ENCODE measurements at places on chromosomes 4 and X. TPM values are rescaled to one million over a fixed set of nuclear protein-coding genes. Genes with fewer than 3 reads are reported as not detected.

GRCh38 chr4:172134521-172134920 lies 321.3 kb downstream of the GALNTL6 start:
- no peak overlapping the region for H3K27ac ChIP-seq
- H3K4me3 ChIP-seq: no peak overlapping the region
- no peaks in the 10 kb centered on the region for H3K27me3 ChIP-seq
- H3K36me3 ChIP-seq: no peaks in the 10 kb centered on the region

DNA sequence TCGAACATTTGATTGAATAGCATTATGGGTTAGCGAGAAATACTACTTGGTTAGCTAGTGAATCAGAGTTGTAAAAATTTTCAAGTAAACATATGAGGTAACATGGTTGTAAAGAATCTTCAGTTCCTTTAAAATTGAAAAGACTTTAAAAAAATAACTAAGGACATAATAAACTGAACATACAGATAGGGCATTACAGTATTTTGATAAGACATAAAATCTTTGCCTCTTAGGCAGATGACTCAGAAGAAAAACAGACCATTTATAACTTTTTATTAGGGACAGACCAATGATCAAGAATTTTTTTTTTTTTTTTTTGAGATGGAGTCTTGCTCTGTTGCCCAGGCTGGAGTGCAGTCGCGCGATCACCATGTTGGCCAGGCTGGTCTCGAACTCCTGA lies 43.1 kb downstream of the PNMA5 start:
- no peaks in the 10 kb centered on the region for H3K36me3 ChIP-seq
- H3K27ac ChIP-seq: no peak overlapping the region
- no peaks in the 10 kb centered on the region for H3K27me3 ChIP-seq
- no peak for DNase-seq
- no peaks in the 10 kb centered on the region for H3K4me1 ChIP-seq

GRCh38 chr4:151940291-151940690 lies 179.5 kb upstream of the GATB start:
- peak; percentile 62 for DNase-seq
- no peaks in the 10 kb centered on the region for H3K27me3 ChIP-seq
- no peak overlapping the region for H3K27ac ChIP-seq
- no peak overlapping the region for H3K4me3 ChIP-seq

DNA sequence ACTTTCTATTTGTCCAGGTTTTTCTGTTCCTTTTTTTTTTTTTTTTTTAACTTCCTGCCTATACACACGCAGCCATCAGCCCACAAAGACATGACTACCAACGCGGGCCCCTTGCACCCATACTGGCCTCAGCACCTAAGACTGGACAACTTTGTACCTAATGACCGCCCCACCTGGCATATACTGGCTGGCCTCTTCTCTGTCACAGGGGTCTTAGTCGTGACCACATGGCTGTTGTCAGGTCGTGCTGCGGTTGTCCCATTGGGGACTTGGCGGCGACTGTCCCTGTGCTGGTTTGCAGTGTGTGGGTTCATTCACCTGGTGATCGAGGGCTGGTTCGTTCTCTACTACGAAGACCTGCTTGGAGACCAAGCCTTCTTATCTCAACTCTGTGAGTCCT lies 2.1 kb downstream of the EBP start:
- peaks cover 6% of the 10 kb centered on the region for H3K36me3 ChIP-seq
- H3K27ac ChIP-seq: no peak overlapping the region
- no peaks in the 10 kb centered on the region for H3K27me3 ChIP-seq

DNA sequence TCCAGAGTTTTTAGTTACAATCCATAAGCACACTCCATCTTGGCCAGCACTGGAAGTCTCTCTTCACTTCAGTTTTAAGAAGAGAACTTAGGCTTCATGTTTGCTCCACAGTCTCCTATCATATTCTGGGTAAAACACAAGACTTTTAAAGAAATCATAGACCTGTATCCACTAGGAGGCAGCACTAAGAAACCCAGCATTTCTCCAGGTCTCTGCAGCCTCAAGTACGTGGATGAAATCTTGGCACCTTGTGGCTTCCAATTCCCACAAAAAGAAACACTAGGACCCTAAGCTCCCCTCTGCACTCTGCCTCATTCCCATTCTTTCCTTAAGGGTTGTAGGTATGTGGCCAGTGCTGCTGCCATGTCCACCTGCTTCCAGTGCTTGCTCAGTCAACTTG lies 367.3 kb upstream of the CASK start:
- no peaks in the 10 kb centered on the region for H3K36me3 ChIP-seq
- no peak overlapping the region for H3K4me3 ChIP-seq
- no peaks in the 10 kb centered on the region for H3K27me3 ChIP-seq

DNA sequence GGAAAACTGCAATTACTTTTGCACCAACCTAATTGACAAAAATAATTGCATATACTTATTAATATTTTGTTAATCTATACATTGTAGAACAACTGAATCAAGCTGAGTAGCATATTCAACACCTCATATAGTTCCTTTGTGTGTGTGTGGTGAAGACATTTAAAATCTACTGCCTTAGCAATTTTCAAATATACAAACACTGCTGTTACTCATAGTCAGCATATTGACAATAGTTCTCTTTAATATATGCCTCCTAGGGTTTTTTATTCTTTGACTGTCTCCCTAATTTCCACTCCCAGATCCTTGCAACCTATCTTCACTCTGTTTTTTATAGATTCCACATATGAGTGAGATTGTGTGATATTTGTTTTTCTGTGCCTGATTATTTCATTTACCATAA lies 426.8 kb downstream of the PPARGC1A start:
- H3K27me3 ChIP-seq: no peaks in the 10 kb centered on the region
- no peak for DNase-seq
- H3K36me3 ChIP-seq: no peaks in the 10 kb centered on the region
- no peak overlapping the region for H3K4me3 ChIP-seq
- no peaks in the 10 kb centered on the region for H3K4me1 ChIP-seq
- H3K27ac ChIP-seq: no peak overlapping the region

GRCh38 chr4:99723612-99724011 lies 66.0 kb upstream of the C4orf54 start:
- H3K4me3 ChIP-seq: no peak overlapping the region
- no peak for DNase-seq
- no peaks in the 10 kb centered on the region for H3K36me3 ChIP-seq
- peaks cover 16% of the 10 kb centered on the region for H3K4me1 ChIP-seq

GRCh38 chr4:101211146-101211553 lies 136.2 kb downstream of the PPP3CA start:
- no peaks in the 10 kb centered on the region for H3K36me3 ChIP-seq
- no peak overlapping the region for H3K4me3 ChIP-seq
- H3K4me1 ChIP-seq: peaks cover 29% of the 10 kb centered on the region
- H3K27ac ChIP-seq: no peak overlapping the region
- DNase-seq: no peak
- H3K27me3 ChIP-seq: no peaks in the 10 kb centered on the region

- H3K27me3 ChIP-seq: no peaks in the 10 kb centered on the region
- no peak overlapping the region for H3K4me3 ChIP-seq
- no peaks in the 10 kb centered on the region for H3K36me3 ChIP-seq
- H3K4me1 ChIP-seq: no peaks in the 10 kb centered on the region
- no peak for DNase-seq
- no peak overlapping the region for H3K27ac ChIP-seq
These were observed 15.7 kb upstream of the TET2 start for GRCh38 chr4:105130945-105131344.

GRCh38 chrX:132712350-132712749 lies 223.5 kb upstream of the MBNL3 start:
- H3K27ac ChIP-seq: no peak overlapping the region
- H3K27me3 ChIP-seq: no peaks in the 10 kb centered on the region
- H3K36me3 ChIP-seq: no peaks in the 10 kb centered on the region
- H3K4me3 ChIP-seq: no peak overlapping the region

GRCh38 chr4:98092833-98093439 lies 50.3 kb downstream of the STPG2 start:
- no peaks in the 10 kb centered on the region for H3K27me3 ChIP-seq
- DNase-seq: no peak
- no peak overlapping the region for H3K4me3 ChIP-seq
- H3K36me3 ChIP-seq: no peaks in the 10 kb centered on the region
- no peaks in the 10 kb centered on the region for H3K4me1 ChIP-seq

DNA sequence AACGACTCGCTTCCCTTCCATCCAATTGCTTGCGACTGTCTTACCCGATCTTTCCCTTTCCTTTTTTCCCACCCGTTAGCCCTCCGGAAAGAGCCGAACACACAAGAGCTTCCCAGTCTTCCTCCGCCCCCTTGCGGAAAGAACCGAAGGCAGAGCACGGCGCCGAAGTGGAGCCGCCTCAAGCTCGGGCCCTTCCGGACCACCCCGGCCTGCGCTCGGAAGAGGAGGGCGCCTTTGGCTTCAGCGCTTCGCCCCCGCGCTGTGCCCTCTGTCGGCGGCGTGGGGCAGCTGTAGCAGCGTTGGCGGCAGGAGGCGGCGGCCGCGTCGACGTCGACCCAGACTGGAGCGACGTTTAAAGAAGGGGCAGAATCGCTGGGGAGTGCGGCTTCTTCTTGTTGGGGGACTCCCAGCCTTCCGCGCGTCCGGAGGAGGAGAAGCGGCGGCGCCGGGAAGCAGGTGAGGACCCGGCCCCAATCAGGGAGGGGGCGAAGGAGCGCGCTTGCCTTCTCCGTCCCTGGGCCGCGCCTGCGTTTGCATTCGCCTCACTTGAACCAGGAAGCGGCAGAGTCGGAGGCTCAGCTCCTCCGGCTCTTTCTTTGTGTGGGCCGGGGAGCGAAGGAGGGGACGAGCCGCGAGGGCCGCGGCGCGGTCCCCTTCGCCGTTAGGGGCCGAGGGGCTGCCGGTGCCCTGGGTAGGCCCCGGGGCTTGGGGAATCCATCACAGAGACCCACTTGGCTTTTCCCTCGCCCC lies at the start of gene ZBTB33:
Gene ZBTB33 (plus strand): TSS at position 291 of the 750 bp plus-strand sequence. CDS start 2,604 bp downstream, outside the sequence.
- no peaks in the 10 kb centered on the region for H3K36me3 ChIP-seq
- H3K27ac ChIP-seq: peak within 1 kb of the TSS; percentile 84
- peaks cover 13% of the 10 kb centered on the region for H3K4me1 ChIP-seq
- no peak for DNase-seq

GRCh38 chr4:94559351-94559806 lies 107.6 kb downstream of the PDLIM5 start:
- H3K4me3 ChIP-seq: no peak overlapping the region
- no peak overlapping the region for H3K27ac ChIP-seq
- no peaks in the 10 kb centered on the region for H3K27me3 ChIP-seq
- H3K4me1 ChIP-seq: peaks cover 48% of the 10 kb centered on the region
- no peak for DNase-seq

DNA sequence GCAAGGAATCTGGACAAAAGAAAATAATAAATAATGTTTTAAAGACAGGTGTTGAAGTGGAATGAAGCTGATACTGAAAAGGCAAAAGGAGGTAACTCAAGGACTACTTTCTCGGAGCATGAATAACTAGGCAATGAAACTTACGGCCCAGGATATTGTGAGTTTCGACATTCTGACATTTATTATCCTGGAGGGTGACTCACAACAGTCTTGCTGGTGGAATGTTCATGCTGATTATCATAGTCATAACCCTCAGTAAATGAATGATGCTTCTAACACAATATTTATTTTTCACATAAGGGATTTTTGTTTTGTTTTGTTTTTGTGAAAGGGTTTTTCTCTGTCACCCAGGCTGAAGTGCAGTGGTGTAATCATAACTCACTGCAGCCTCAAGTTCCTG lies 147.0 kb upstream of the HPGD start:
- no peak overlapping the region for H3K4me3 ChIP-seq
- no peaks in the 10 kb centered on the region for H3K36me3 ChIP-seq
- no peak overlapping the region for H3K27ac ChIP-seq

- H3K27me3 ChIP-seq: no peaks in the 10 kb centered on the region
- no peak for DNase-seq
- no peak overlapping the region for H3K27ac ChIP-seq
- no peaks in the 10 kb centered on the region for H3K36me3 ChIP-seq
- no peaks in the 10 kb centered on the region for H3K4me1 ChIP-seq
- no peak overlapping the region for H3K4me3 ChIP-seq
These were observed 84.3 kb downstream of the REPS2 start for GRCh38 chrX:17030580-17031270.

SHISA3 gene
- total RNA-seq: 4.4 TPM

AWAT2 gene
- total RNA-seq: not detected

TCEAL8 gene
- total RNA-seq: 40.3 TPM

RIBC1 gene
- not detected for total RNA-seq

SPANXB1 gene
- total RNA-seq: not detected

EVC gene
- total RNA-seq: 19.4 TPM

CDKN2AIP gene
- total RNA-seq: 15.0 TPM

RS1 gene
- total RNA-seq: not detected

SLC4A4 gene
- total RNA-seq: 3.2 TPM

RADX gene
- total RNA-seq: 5.4 TPM

SPANXC gene
- not detected for total RNA-seq

MAGED4 gene
- total RNA-seq: 2.7 TPM

Data from vagina (tissue), 2 donors.